ENCODE measurements at places on chromosomes 4 and X. TPM values are rescaled to one million over a fixed set of nuclear protein-coding genes. Genes with fewer than 3 reads are reported as not detected.
A peak's percentile ranks its signal among the peaks of the same experiment; 100 is the strongest.

TMEM31 gene
- 0.65 TPM for total RNA-seq

AWAT1 gene
- not detected for total RNA-seq

UGT2B7 gene
- total RNA-seq = 2.2 TPM

FAM47E gene
- total RNA-seq = 6.3 TPM

ARMCX1 gene
- total RNA-seq = 19.9 TPM

NAA11 gene
- total RNA-seq = not detected

GRCh38 chrX:39487166-39487968 is 610.4 kb downstream of the BCOR start:
- no peak overlapping the region for H3K4me3 ChIP-seq
- H3K27me3 ChIP-seq = peaks cover 34% of the 10 kb centered on the region
- DNase-seq = no peak
- H3K4me1 ChIP-seq = peaks cover 2% of the 10 kb centered on the region

DNA sequence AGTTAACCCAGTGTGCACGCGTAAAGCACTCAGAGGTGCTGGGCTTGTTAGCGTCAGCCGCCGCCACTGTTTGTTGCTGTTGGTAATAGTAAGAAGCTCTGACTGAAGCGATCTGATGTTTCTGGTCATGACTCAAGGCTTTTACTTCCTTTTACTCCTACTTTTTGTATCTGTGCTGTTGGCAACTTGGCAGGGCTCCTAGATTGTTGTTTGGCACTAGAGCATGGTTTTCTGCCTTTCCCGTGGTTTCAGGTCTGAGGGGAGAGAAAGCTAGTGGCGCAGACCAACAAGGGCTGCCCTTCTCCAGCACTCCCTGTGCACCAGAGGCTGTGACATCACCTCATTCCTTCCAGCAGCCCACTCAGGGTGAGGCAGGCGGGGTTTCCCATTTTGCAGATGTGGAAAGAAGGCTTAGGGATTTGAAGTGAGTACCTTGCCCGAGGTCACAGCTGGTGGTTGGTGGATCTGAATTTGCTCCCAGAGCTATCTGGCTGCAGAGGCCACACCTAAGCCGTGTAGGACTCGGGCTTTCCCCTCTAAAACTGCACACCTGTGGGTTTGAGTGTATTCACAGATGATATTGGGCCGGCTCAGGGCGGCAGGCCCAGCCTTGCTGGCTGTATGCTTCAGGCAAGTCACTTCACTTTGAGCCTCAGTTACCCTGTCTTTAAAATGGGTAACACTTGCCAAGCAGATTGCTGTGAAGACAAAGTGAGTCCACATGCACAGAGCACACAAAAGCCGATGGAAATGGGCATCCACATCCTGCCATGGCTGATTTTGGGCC is 51.2 kb upstream of the TADA2B start:
- H3K36me3 ChIP-seq = peaks cover 2% of the 10 kb centered on the region
- no peak for DNase-seq
- no peak overlapping the region for H3K27ac ChIP-seq

GRCh38 chr4:89300499-89300898 is 7.1 kb downstream of the GPRIN3 start:
- no peak overlapping the region for H3K4me3 ChIP-seq
- H3K4me1 ChIP-seq = peaks cover 5% of the 10 kb centered on the region
- H3K27me3 ChIP-seq = no peaks in the 10 kb centered on the region
- no peak for DNase-seq

DNA sequence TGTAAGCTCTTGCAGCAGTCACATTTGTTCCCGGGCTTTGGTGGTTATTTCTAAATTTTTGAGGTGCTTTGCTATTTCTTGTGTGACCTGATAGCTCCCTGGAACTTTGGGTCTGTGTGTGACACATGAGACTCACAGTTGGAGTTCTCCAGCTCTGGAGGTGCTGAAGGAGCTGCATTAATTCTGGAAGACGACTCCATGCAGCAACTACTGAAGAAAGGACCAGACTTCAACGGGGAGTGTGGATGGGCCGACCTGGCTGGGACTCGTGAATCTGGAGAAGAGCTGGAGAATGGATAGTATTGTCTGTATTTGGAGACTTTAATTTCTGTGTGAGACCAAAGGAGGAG is 1.5 kb downstream of the MRFAP1 start:
- no peaks in the 10 kb centered on the region for H3K27me3 ChIP-seq
- peak overlapping the region; percentile 93 for H3K4me3 ChIP-seq
- H3K4me1 ChIP-seq = peaks cover 19% of the 10 kb centered on the region
- H3K36me3 ChIP-seq = peaks cover 2% of the 10 kb centered on the region
- no peak for DNase-seq
- peak overlapping the region; percentile 92 for H3K27ac ChIP-seq

- no peak overlapping the region for H3K4me3 ChIP-seq
- peaks cover 5% of the 10 kb centered on the region for H3K4me1 ChIP-seq
- no peak overlapping the region for H3K27ac ChIP-seq
- no peaks in the 10 kb centered on the region for H3K36me3 ChIP-seq
- no peaks in the 10 kb centered on the region for H3K27me3 ChIP-seq
These were observed 99.4 kb downstream of the HPGD start for GRCh38 chr4:174422893-174423256.

GRCh38 chrX:12946406-12946805 is 28.5 kb upstream of the TMSB4X start:
- no peak for DNase-seq
- H3K27ac ChIP-seq = peak overlapping the region; percentile 32
- H3K27me3 ChIP-seq = no peaks in the 10 kb centered on the region
- H3K4me3 ChIP-seq = no peak overlapping the region
- no peaks in the 10 kb centered on the region for H3K4me1 ChIP-seq

- H3K4me1 ChIP-seq = no peaks in the 10 kb centered on the region
- H3K27ac ChIP-seq = no peak overlapping the region
- H3K36me3 ChIP-seq = no peaks in the 10 kb centered on the region
- DNase-seq = no peak
These were observed 76.0 kb downstream of the INTS6L start for GRCh38 chrX:135596495-135596894.

DNA sequence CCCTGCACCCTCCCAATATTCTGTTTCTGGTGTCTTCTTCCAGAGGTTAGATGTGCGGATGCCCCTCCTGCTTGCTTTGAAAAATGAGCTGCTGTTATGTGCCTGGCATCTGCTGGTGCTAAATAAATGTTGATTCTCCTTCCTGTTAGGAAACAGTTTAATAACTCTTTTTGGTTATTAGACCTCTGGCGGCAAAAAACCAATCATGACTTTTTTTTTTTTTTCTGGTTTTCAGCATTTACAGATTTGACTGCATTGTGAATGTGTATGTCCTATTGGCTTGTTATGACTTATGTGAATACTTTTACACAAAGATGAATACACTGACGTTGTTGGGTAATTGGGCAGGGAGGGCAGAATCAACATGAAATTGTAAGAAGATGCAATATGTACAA is 13.6 kb upstream of the TMEM156 start:
- no peak for DNase-seq
- H3K27me3 ChIP-seq = no peaks in the 10 kb centered on the region
- peak overlapping the region; percentile 76 for H3K4me3 ChIP-seq
- H3K27ac ChIP-seq = peak overlapping the region; percentile 84
- no peaks in the 10 kb centered on the region for H3K36me3 ChIP-seq

GRCh38 chr4:125316401-125316790 is 1.6 kb downstream of the FAT4 start:
- H3K36me3 ChIP-seq = peaks cover 51% of the 10 kb centered on the region
- H3K27me3 ChIP-seq = no peaks in the 10 kb centered on the region
- peak; percentile 27 for DNase-seq
- H3K27ac ChIP-seq = peak overlapping the region; percentile 52
- peak overlapping the region; percentile 77 for H3K4me3 ChIP-seq
- H3K4me1 ChIP-seq = peaks cover 6% of the 10 kb centered on the region

DNA sequence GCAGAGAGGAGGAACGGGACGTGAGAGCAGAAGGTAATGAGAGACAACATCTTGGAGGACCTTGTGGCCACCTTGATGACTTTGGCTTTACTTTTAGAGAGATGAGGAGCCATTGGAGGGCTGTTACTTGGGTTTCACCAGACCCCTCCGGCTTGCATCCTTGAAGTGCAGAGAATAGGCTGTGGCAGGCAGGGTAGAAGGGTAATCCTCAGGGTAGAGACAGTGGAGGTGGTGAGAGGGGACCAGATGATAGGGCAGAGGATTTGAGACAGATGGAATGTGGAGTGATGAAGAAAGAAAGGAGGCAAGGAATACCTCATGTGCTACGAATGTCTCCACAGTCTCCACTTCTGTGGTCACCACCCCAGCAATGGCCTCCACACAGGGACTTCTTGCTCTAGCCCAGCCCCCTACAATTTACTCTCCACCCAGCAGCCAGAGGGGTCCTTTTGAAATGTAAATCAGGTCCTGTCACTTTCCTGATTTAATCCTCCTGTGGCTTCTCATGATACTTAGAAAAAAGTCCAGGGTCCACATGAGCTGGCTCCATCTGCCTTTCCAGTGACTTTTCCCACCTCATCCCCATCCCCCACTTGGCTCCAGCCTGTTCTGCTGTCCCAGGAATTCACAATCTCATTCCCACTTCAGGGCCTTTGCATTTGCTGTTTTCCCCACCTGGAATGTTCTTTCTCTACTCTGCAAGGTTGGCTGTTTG is 115.0 kb downstream of the PJA1 start:
- no peak for DNase-seq
- no peaks in the 10 kb centered on the region for H3K27me3 ChIP-seq

GRCh38 chr4:5511791-5512190 is 196.6 kb downstream of the EVC2 start:
- no peaks in the 10 kb centered on the region for H3K4me1 ChIP-seq
- no peaks in the 10 kb centered on the region for H3K27me3 ChIP-seq
- no peaks in the 10 kb centered on the region for H3K36me3 ChIP-seq
- DNase-seq = no peak
- no peak overlapping the region for H3K27ac ChIP-seq

DNA sequence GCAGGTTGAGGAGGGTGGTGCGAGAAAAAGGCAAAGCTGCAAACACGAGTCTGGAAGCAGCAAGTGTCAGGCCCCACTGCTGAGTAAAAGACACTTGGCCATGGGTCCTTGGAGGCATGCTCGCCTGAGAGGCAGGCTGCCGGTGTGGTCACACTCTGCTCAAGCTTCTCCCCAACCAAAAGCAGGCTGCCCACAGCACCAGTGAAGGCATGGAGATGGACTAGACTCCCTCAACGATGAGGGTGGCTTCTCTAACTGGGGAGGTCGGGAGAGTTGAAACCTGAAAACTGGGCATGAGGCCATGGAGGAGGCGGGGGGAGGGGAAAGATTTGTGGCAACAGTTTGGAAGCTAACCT is 86.5 kb downstream of the ATG4A start:
- no peak for DNase-seq
- no peak overlapping the region for H3K4me3 ChIP-seq
- H3K36me3 ChIP-seq = no peaks in the 10 kb centered on the region
- no peaks in the 10 kb centered on the region for H3K4me1 ChIP-seq

DNA sequence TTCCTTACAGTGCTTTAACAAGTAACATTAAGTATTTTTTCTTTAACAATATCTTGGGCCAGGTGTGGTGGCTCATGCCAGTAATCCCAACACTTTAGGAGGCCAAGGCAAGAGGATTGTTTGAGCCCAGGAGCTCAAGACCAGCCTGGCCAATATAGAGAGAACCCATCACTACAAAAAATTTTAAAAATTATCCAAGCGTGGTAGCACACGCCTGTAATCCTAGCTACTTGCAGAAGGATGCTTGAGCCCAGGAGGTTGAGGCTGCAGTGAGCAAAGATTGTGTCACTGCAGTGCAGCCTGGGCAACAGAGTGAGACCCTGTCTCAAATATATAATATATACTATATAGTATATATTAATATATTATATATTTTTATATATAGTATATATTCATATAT is 162.2 kb downstream of the ZNF674 start:
- H3K27ac ChIP-seq = no peak overlapping the region
- H3K36me3 ChIP-seq = no peaks in the 10 kb centered on the region
- H3K4me3 ChIP-seq = no peak overlapping the region
- DNase-seq = no peak
- no peaks in the 10 kb centered on the region for H3K4me1 ChIP-seq

All from lung (tissue), 17 donors.